ENCODE measurements at places on chromosomes 1 and 21.

DNA sequence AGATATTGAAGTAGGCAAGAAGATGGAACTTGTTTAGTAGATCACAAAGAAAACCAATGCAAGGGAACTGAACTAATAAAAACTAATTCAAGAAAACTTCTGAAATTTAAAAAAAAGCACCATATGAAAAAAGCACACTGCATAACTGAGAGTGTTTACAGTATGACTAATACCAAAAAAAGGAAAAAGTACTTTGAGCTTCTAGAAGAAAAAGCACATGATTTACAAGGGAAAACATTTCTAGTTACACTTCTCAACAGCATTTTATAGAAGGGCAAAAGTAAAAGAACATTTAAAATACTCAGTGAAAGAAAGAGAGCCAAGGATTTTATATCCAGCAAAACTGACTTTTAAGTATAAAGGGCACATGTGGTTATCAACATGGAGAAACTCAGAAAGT lies 233.6 kb downstream of the RPS6KC1 start:
- DNase-seq = no peak

DNA sequence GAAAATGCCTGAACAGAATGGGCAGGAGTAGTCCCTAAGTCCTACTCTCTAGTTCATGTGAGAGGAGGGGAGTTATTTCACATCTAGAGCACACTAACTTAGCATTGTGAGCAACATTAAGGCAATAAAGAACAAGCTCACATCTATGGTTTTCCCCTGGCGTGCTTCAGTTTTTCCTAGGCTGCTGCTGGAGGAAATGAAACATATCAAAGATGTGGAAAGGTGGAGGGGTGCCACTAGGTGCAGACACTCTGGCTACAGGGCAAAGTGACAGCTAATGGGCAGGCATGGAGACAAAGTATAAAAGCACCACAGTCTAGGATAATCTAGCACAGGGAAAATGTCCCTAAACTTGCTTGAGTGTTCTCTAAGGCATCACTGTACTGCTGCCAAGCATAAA lies 82.2 kb downstream of the TPR start:
- DNase-seq = no peak

DNA sequence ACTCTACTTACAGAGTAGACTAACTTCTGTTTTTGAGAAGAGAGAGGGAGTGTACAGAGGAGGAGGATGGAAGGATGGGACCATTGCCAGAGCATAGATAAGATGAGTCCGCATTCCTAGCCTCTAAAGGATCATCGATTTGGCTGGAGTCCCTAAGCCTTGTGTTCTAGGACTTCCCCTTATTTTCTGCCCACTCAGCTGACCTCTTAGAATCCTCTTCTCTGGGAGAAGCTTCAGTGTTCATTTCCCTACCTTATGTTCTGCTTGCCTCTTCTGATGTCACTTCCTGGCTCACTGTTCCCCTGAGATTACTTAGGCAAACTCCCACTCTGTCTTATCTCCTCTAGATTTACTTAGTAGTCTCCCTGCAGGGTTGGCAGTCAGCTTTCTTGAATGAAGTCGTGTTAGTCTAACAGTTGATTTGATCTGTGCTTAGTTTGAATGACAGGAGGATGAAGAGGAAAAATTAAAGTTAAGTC lies 156.7 kb downstream of the SYT2 start:
- DNase-seq = no peak

GRCh38 chr1:108067884-108068540 lies 103.0 kb upstream of the VAV3 start:
- DNase-seq = no peak

GRCh38 chr1:155003766-155004351 lies 1.3 kb downstream of the ZBTB7B start:
- DNase-seq = no peak

- no peak for DNase-seq
These were observed 83.7 kb downstream of the HLCS start for GRCh38 chr21:36882776-36883175.

DNA sequence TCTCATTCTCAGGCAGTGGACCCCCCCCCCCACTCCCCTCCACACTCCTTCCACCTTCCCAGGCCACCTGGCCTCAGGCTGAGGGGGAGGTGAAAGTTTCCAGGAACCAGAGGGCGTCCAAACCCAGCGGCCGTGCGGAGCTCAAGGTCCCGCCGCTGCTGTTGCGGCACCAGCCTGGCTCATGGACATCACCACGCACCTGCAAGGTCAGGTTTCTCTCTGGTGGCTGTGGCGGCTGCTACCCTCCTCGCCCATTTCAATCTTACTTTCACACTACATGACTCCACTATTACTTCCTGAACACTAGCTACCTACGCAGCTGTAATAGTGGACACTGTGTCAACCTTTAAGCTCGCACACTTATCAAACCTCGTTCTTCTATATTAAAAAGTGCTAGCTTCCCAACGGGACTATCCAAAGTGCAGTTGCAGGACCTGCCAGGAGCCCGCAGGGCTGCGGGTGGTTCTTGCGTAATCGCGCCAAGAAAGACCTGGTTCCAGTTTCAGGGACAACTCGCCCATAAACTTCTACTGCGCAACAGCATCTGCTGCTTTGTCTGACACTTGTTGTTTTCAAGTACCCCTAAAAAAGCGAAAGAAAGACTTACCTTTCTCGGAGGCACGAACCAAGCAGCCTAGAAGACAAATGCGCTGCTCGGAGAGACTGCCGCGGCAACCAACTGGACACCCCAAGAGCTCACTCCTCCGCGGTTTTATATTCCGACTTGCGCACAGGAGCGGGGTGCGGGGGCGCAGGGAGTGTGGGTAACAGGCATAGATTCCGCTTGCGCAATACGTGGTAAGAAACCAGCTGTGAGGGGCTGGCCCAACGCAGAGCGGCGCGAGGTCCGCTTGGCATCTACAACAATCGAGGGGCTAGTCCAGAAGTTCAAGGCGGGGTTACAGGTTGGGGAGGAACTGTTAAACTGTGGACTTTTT lies at the start of gene DIRAS3:
TSS of gene DIRAS3 (minus strand) at position 687 of the 938 bp plus-strand sequence. CDS start 3,330 bp downstream, outside the sequence.
- DNase-seq = no peak

GRCh38 chr1:166918956-166919316 lies 42.9 kb upstream of the TADA1 start:
- DNase-seq = no peak

GRCh38 chr1:162168261-162168660 lies 98.8 kb downstream of the NOS1AP start:
- no peak for DNase-seq

- no peak for DNase-seq
These were observed 268.5 kb downstream of the PTPRU start for GRCh38 chr1:29504709-29505410.

GRCh38 chr1:76723949-76724348 lies 143.3 kb upstream of the ST6GALNAC5 start:
- no peak for DNase-seq

- no peak for DNase-seq
These were observed 493.8 kb upstream of the CHRM3 start for GRCh38 chr1:238892612-238893011.

GRCh38 chr1:235503403-235504121 lies 690 bp downstream of the B3GALNT2 start:
- DNase-seq = no peak

DNA sequence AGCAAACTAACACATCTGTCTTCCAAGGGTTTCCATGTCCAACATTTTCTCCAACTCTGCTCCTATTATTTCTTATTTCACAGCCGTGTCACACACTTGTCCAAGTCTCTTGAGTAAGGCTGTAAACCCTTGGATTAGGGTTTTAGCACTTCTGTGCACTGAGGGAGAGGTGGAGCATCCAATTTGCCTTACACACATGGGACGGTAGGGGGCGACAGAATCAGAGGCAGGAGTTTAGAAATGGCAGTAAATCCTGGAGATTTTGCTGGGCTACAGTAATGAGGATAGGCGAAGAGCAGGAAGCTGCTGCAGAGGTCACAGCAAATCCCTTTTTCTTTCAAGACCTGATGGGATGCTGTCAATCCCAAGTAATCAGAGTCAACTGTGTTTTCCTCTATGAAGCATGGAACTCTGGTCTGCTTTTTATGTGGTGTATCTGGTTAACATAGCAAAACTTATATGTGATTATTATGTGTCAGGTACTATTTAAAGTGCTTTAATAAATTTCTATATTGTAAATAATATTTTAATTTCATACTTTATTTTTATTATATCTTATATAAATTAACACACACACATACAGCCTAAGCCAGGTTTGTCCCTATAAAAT lies 15.4 kb upstream of the LCE5A start:
- DNase-seq = no peak

DNA sequence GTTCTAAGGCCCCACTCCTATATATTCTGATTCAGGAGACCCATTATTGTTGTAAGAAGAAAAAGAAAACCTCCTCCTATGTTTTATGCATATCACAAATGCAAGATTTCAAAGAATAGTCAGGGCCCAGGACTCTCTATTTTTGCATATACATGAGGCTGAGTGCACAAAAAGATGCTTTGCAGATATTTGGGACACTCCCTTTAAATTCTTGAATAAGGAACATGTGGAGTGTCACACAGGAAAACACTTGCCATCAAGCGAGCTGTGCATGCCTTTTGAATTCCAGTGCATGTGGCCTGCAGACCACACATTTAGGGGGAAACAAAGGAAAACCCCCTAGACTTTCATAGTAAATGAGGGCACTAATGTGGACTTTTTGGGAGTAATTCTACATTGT lies 5.6 kb downstream of the MAP3K7CL start:
- DNase-seq = no peak

DNA sequence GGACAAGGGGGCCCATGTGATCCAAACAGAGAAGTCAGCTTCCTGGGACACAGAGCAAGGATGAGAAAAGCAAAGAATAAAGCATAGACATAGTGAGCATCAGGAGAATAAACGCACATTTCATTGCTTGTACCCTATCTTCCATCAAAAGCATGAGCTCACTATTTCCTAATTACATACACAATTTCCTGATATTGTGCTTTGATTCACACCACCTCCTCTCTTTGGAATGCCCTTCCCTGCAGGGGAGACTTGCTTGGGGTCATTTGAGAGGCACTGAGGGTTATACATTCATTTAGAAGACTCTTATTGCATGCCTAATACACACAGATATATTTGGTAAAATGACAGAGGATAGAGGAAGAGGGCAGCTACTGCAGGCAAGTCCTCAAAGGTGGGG lies 185.4 kb downstream of the SEC16B start:
- DNase-seq = no peak

Data from stimulated activated CD8-positive, alpha-beta memory T cell treated with anti-CD3 and anti-CD28 coated beads, Interleukin-2, amount 100 ng/mL, for 1 hour (primary cell).